ENCODE measurements at places on chromosomes 1 and 21.

DNA sequence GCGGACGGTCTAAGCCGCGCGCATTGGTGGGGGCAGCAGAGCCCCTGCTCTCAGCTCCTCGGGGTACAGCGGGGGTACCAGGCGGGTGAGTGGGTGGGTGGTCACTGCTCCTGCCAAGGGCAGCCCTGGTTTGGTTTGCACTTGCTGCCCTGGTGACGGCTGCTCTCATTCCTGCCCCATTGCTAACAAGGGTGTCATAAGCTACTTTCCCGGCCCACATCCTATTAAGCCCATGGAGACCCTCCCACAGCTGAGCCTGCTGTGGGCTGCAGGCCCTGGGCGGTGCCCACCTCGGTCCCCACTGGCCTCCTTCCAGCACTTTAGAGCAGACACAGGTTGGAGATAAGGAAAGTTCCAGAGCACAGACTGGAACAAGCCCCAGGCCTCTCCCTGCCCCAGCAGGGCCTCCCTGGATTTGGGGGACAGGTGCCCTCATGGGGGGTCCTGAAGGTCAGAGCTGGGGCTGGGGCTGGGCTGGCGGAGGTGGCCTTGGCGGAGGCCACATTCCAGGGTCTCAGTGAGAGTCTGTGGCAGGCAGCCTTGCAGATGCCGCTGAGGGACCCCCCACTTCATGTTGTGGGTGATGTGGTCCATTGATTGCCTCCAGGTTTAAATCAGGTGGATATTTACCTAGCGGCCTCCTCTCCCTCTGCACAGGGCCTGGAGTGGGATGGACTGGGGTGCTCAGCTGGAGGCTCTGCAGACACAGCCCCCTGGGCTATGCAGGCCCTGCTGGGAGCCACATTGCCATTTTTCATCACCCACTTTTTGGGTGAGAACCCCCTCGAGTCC lies 27.0 kb downstream of the COL18A1 start:
- DNase-seq: no peak

- no peak for DNase-seq
Measured at GRCh38 chr1:117740496-117740895, 134.6 kb downstream of the TENT5C start.

DNA sequence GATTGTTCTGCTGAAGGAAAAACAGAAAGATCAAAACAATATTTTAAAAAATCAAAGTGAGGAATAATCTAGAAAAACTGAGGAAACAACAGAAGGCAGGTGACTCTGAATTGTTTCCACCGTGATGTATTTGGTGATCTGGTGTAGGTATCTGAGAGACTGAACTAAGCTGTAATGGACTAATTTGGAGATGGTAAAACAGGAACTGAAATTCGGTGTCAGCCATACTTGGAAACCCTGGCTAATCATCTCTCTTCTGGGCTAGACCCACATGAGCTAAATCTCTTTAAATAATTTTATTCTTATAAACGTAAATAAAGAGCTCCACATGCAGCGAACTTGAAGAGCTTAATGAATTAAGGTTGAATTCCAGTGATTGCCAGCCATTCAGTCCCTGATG lies 1226.1 kb downstream of the NCAM2 start:
- peak; percentile 11 for DNase-seq

GRCh38 chr1:222167896-222168295 lies 380.0 kb downstream of the HHIPL2 start:
- no peak for DNase-seq

- peak; percentile 60 for DNase-seq
Measured at GRCh38 chr1:3319874-3320245, 134.6 kb upstream of the ARHGEF16 start.

- no peak for DNase-seq
Measured at GRCh38 chr1:12460121-12460520, 157.9 kb downstream of the DHRS3 start.

DNA sequence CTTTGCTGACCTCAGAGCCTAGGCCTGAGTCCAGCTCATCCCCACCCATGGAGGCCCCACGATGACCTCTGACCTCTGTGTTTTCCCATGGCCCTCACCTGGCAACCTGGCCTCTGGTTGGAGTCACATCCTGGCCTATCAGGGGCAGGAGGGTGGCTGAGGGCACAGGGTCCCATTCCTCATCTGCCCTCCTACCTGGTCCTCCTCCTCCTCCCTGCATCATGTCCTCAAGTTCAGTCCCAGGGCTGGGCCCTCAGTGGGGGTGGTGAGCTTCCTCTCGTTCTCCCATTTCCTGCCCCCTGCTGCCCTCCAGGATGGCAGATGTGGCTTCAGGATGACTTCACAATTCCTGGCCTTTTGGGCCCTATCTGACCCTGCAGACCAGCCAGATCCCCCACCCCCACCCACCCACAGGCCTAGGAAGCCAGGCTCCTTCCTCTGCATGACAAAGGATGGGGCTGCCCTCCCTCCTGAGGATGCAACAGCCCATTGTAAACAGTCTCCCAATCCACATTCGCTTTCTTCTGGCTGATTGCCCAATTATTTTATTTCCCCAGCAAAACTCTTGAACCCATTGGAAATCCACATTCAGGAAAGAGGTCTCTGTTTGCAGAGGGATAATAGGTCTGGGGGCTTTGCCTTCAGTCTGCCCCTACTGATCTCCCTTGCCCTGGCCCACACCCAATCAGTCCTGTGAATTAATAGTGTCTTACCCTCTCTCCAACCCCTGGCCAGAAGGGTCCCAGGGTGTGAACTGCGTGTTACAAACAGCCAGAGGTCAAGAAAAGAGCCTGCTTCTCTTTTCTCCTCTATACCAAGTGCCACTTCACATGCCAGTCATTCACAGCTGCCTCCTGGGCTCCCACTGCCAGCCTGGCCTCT lies 10.3 kb upstream of the LEFTY1 start:
- DNase-seq: no peak

DNA sequence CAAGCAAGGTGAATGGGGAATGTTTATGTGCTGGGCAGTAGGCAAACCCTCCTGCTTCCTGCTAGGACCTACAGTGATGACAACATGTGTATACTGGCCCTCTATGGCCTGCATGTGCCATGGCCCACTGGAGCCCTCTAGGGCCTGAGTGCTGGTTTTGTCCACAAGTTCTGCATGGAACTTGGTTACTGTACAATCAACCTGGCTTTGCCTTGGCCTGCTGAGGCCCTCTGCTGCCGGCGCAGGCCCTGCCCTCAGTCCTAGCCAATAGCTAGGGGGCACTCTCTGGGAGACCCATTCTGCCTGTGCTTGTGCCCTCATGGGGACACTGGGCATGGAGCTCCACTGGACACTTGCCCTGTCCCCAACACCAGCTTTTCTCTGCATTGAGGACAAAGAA lies 138.6 kb upstream of the NGF start:
- no peak for DNase-seq

GRCh38 chr21:44840771-44841170 lies 22.9 kb upstream of the SUMO3 start:
- DNase-seq: no peak

DNA sequence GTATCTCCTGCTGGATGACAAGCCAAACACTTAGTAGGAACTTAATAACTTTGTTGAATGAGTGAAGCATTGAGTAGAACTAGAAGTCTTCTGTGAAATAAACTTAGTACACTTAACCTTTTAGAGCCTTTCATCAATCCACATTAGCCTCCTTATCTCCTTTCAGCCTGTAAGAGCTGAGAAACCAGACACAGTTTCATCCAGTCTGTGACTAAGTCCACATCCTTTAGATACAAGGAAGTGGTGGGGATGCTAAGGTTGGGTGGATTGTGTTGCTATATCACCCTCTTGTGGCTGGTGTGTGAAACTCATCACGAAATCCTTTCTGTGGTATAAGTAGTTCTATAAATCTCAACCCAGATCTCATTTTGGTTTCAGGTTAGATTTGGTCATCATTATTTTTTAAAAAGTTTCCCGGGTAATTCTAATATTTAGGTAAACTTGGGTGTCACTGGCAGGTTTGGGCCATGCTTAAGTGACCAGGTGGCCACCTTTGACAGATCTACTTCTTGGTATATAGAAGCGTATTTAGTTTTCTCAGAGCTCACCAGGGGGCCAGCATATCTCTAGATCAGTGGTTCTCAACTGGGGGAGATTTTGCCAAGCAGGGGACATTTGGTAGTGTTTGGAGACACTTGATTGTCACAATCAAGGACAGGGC lies 27.8 kb upstream of the CD84 start:
- peak; percentile 93 for DNase-seq

DNA sequence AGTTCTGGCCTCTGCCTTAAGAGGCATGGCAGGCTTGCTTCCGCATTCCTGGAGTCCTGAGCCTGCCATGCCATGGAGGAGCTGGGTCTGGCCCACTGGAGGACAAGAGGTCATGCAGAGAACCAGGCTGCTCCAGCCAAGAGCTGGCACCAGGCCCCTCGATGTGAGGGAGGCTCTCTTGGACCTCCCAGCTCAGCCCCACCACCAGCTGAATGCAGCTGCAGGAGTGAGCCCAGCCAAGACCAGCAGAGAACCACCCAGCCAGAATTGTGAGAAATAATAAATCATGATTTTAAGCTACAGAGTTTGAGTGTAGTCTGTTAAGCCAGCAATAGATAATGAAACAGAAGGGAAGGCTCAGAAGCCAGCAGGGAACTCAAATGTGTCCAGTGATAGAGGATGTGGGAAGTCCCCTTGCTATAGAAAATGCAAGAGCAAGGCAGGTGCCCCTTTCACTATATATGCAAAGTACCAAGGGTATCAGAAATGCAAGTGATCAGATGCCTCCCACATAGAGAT lies 118.4 kb downstream of the HIVEP3 start:
- peak; percentile 80 for DNase-seq

DNA sequence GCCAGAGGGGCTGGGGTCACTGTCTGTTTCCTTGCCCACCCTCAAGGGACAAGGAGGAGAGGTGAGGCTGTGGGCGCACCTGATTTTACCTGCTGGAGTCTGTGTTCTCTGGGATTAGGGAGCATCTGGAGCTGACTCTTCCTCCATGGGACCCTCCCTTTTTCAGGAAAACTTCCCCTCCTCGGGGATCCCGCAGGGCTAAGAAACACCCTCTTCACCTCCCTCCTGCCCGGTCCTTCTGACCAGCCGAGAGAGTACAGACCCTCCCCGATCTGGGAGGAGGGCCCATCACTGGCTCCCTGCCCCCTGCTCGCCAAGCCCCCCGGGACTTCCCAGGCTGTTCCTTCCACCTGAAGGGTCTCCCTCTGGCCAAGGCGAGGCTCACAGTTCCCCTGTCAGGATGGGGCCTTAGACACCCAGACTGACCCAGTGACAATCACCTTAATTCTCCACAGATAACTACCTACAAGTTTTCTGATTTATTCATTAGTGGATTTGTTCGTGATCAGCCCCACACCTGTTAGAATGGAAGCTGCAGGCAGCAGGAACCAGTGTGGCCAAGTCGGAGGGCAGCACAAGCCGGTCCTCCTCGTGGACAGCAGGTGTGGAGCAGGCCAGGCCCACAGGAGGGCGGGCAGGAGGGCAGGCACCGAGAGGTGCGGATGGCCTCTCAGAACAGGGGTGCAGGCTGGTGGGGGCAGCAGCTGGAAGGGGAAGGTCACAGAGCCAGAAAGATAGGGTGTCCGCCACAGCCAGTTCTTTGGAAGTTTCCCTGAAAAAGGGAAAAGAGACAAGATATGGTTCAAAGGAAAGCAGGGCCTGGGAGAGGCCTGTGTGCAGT lies 15.9 kb upstream of the SAMD11 start:
- no peak for DNase-seq

- DNase-seq: no peak
Measured at GRCh38 chr1:118360817-118361216, 175.8 kb upstream of the SPAG17 start.

- DNase-seq: no peak
Measured at GRCh38 chr1:192766009-192766625, 42.7 kb upstream of the RGS2 start.

GRCh38 chr1:46183926-46184557 lies 7.8 kb upstream of the P3R3URF start:
- DNase-seq: no peak

GRCh38 chr1:108190686-108191416 lies 9.3 kb downstream of the SLC25A24 start:
- no peak for DNase-seq

DNA sequence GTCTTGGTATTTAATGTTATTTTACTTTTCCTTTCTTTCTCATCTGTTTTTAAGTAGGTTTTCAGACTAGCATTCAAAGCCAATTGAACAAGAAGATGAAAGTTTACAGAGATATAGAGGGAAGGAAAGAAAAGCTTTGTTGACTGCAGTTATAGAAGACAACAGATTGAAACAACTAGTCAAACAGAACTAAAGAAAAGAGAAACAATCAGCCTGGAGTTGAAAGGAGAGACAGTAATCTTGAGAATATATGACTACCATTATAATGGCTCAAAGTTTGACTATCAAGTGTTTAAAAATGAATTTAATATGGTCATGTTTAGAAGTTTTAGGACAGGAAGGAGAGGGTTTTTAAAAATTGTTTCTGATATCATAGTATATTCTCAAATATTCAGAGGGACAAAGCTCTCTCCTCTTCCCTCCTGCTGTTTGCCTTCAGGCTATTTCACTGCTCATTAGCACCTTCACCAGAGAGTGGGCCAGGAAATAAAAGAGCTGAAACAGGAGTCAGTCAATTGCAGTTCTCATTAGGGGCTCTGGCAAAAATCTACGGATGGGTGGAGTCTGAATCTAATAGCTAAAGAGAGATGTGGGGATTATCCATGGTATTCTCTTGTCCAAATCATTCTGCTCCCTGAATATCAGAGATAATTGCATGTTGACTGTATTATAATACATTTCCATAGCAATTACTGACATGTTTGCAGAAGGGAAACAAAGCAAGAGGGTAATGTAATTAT lies 577.8 kb downstream of the BRINP3 start:
- no peak for DNase-seq

GRCh38 chr1:223337174-223337869 lies 26.7 kb downstream of the SUSD4 start:
- DNase-seq: no peak

DNA sequence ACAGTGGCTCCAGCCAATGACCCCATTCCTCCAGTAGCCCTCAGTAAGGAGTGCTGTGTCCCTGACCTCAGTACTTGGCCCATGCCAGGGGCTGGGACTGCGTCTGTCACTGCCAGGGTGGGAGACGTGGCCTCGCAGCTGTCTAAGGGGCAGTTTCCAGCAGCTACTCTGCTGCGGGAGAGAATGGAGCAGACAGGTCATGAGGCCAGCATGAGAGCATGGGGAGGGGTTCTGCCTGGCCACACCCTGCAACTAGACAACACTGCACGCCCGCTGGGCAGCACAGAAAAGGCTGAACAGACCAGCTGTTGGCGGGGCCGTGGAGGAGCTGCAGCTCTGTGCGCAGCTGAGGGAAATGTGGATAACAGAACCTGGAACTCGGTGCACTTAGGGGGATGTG lies 91.6 kb upstream of the COL6A1 start:
- DNase-seq: no peak

- no peak for DNase-seq
Measured at GRCh38 chr1:204705888-204706837, 20.6 kb upstream of the LRRN2 start.

DNA sequence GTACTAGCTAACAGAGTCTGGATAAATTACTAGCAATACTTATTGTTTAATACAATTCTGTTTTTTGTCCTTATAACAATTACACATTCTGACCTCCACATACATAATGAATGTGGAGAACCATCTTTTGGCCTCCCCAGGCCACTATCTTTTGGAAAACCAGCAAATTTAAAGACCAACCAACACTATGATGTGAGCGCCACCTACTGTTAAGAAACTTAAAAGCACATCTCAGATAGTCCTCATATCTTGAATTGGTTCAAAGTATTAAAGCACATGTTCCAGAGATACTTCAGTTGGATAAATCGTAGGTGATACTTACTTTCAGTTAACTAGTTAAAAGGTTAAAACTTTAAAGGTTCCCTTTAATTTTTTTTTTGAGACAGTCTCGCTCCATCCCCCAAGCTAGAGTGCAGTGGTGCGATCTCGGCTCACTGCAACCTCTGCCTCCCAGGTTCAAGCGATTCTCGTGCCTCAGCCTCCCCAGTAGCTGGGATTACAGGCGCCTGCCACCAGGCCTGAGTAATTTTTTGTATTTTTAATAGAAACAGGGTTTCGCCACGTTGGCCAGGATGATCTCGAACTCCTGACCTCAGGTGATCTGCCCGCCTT lies 29.3 kb upstream of the USP1 start:
- peak; percentile 57 for DNase-seq

Measured in MM.1S (cell line).